ENCODE measurements at places on chromosomes 12 and 14. TPM values are rescaled to one million over a fixed set of nuclear protein-coding genes. Genes with fewer than 3 reads are reported as not detected.

DNA sequence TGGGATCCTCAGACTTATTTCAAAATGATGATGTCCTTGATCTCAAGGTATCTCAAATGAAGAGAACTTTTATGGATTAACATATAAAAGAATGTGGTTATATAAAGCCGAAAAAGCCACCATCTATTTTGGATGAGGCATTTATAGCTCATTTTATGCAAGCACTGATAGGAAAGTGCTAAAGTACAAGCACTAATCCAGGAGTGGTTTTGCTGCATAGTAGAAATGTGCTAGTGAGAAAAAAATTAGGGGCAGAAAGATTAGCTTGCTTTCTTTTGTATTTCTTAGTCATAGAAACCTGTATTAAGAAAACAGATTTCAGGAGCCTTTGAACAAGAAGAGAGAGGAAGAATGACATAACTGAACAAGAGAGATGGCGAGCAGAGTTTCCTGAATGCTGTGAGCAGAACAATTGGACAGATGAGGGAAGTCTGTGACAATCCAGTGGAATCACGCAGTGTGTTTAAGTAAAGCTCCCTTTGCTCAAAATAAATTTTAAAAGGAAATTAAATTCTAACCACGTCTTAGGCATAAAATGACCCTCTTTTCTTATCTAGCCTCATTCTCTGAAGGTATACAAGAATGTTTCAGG is 238.2 kb upstream of the NOVA1 start:
- DNase-seq = no peak

GRCh38 chr12:24201258-24201970 is 251.9 kb upstream of the SOX5 start:
- DNase-seq = no peak

The VDR gene
- total RNA-seq = 21.9 TPM

- DNase-seq = no peak
Measured at GRCh38 chr14:65594153-65594881, 181.8 kb downstream of the FUT8 start.

The TAS2R19 gene
- total RNA-seq = not detected

DNA sequence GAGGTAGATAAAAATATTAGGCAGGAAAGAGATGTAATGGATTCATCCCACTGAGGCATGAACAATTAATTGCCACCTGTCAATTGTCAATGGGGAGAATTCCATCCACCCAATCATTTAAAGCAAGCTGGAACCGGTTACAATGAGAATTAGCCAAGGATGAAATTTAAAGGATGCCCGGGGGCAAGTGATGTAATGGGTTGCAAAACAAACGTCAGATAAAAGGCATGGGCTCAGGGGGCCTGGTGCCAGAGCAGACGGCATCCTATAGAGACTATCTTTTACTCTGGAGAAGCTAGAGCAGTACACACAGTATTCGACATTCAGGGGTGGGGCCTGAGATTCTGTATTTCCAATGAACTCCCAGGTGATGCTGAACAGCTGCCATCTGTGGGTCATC is 80.5 kb upstream of the ZFP36L1 start:
- no peak for DNase-seq

DNA sequence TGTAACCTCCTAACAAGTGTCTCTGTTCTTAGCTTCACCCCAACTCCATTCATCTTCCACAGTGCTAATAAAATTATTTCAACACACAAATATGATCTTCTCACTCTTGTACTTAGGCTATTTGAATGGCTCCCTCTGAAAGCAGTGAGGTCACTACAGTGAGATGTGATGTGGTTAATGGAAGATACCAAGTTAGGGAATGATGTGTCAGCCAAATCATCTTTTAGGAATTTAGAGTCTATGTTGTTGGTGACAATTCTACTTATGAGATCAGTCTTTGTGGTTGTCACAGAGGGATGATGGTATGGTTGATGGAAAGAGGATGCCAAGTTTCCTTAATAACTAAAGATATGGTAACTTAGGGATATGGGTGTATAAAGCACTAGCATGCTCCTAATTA is 57.6 kb downstream of the POLR3B start:
- peak; percentile 43 for DNase-seq
